Large intestine (tissue), 12 donors: ENCODE measurements at places on chromosomes 12 and 14. TPM values are rescaled to one million over a fixed set of nuclear protein-coding genes. Genes with fewer than 3 reads are reported as not detected.

DNA sequence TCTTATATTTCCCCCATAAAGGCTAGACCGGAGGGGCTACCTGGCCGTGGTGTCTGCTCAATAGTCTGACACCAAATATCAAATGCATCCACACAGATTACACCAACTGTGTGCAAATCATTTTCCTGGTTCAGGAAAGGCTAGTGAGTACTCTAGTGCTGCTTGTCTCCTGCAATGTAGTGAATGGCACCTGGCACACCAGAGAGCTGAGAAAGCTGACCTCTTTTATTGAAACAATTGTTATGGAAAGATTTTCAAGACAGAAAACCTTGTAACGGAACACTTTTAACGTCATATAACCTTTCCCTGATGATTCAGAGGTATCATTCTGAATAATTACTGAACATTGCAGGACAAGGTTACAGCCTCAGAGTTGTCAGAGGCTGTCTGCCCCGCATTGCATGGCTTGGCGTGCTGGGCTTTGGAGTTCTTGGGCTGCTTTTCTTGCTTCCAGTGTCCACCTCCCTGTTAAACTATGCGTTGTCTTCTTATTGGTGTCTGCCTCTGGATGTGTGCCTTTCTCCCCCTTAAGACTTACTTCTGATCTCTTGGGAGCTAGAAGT lies 40.7 kb upstream of the HDAC7 start:
- H3K4me3 ChIP-seq = no peak overlapping the region
- H3K4me1 ChIP-seq = no peaks in the 10 kb centered on the region
- no peaks in the 10 kb centered on the region for H3K27me3 ChIP-seq
- DNase-seq = no peak

CRACR2A gene
- polyA plus RNA-seq = 12.5 TPM

GRCh38 chr12:52372216-52373154 lies 5.2 kb upstream of the KRT85 start:
- DNase-seq = peak; percentile 66
- no peak overlapping the region for H3K27ac ChIP-seq
- H3K36me3 ChIP-seq = no peaks in the 10 kb centered on the region
- H3K27me3 ChIP-seq = peaks cover 9% of the 10 kb centered on the region
- H3K4me3 ChIP-seq = no peak overlapping the region

DNA sequence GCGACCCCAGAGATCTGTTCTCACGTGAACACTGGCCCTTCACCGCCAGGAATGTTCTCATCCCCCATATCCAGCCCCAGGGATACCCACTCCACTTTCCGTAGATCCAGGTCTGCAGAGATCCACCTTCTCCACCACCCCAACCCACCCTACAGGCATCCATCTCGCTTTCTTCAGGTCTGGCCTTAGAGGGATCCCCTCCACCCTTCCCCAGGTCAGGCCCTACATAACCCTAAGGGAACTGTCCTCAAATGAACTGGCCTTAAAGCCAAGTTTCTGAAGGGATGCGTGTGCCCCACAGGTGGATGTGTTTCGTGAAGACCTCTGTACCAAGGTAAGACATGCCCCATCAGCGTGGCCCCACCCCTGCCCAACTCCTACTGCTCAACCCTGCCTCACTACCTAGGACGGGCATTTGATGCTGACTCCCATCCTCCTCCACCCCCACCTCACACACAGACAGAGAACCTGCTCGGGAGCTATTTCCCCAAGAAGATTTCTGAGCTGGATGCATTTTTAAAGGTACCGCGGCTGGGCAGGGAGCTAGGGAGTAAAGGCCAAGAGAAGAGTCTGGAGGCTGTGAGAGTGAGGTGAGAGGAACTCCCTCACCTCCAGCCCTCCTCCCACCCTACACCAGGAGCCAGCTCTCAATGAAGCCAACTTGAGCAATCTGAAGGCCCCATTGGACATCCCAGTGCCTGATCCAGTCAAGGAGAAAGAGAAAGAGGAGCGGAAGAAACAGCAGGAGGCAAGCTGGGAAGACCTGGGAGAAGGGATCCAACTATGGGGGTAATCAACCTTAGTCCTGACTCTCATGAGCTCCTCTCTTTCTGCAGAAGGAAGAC lies 912 bp downstream of the PSME1 start:
- peak overlapping the region; percentile 83 for H3K4me3 ChIP-seq
- no peaks in the 10 kb centered on the region for H3K27me3 ChIP-seq
- peaks cover 33% of the 10 kb centered on the region for H3K4me1 ChIP-seq
- peak overlapping the region; percentile 70 for H3K27ac ChIP-seq
- peaks cover 29% of the 10 kb centered on the region for H3K36me3 ChIP-seq
- DNase-seq = peak; percentile 27

DNA sequence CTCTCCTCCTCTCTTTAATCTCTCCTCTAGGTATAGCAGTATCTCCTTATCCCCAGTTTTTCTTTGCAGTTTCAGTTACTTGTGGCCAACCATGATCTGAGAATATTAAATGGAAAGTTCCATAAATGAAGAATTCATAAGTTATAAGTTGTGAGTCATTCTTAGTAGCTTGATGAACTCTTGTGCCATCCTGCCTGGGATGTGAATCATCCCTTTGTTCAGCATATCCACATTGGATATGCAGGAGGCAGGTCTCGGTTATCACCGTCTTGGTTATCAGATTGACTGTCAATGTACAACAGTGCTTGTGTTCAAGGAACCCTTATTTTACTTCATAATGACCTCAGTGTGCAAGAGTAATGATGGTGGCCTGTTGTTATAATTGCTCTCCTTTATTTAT lies 134.0 kb downstream of the TMEM117 start:
- H3K27ac ChIP-seq = no peak overlapping the region
- DNase-seq = no peak

GRCh38 chr12:54251667-54252284 lies 28.1 kb downstream of the CBX5 start:
- H3K36me3 ChIP-seq = peaks cover 41% of the 10 kb centered on the region
- H3K27me3 ChIP-seq = no peaks in the 10 kb centered on the region
- H3K4me1 ChIP-seq = no peaks in the 10 kb centered on the region
- H3K27ac ChIP-seq = no peak overlapping the region

CFAP54 gene
- 0.46 TPM for polyA plus RNA-seq

PIWIL1 gene
- 0.19 TPM for polyA plus RNA-seq

KLHL33 gene
- polyA plus RNA-seq = 0.64 TPM

- H3K27ac ChIP-seq = no peak overlapping the region
- H3K27me3 ChIP-seq = no peaks in the 10 kb centered on the region
- no peaks in the 10 kb centered on the region for H3K4me1 ChIP-seq
- DNase-seq = no peak
- H3K4me3 ChIP-seq = no peak overlapping the region
These were observed 296.2 kb upstream of the FLRT2 start for GRCh38 chr14:85233756-85234155.

GRCh38 chr12:24681570-24681969 lies 267.3 kb downstream of the BCAT1 start:
- no peaks in the 10 kb centered on the region for H3K4me1 ChIP-seq
- no peaks in the 10 kb centered on the region for H3K36me3 ChIP-seq
- DNase-seq = no peak
- H3K4me3 ChIP-seq = no peak overlapping the region
- no peaks in the 10 kb centered on the region for H3K27me3 ChIP-seq
- no peak overlapping the region for H3K27ac ChIP-seq

CMA1 gene
- polyA plus RNA-seq = not detected

GRCh38 chr12:24933694-24934407 lies 15.1 kb downstream of the BCAT1 start:
- H3K4me1 ChIP-seq = no peaks in the 10 kb centered on the region
- no peak for DNase-seq
- no peak overlapping the region for H3K4me3 ChIP-seq
- no peak overlapping the region for H3K27ac ChIP-seq
- no peaks in the 10 kb centered on the region for H3K27me3 ChIP-seq

- H3K4me1 ChIP-seq = no peaks in the 10 kb centered on the region
- H3K36me3 ChIP-seq = peaks cover 43% of the 10 kb centered on the region
- no peak overlapping the region for H3K27ac ChIP-seq
- DNase-seq = no peak
- H3K27me3 ChIP-seq = no peaks in the 10 kb centered on the region
- no peak overlapping the region for H3K4me3 ChIP-seq
These were observed 75.3 kb downstream of the ACACB start for GRCh38 chr12:109191621-109192250.

DNA sequence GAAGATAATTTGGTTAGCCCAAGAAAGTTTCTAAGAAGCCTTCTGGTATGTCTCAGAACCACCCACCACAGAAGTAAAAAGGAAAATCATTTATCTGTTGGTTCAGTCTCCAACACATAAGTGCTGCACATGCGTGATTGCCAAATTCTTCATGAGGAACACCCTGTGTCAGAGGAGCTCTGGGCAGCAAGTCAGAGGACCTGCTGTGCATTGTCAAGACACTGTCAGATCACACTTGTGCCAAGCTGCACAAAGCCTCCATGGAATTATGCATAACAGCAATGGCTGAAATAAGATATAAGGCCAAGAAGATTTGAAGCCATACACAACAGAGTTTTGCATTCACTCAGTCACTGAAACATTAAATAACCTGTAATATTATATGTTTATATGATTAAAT lies 1304.7 kb upstream of the FLRT2 start:
- H3K27me3 ChIP-seq = no peaks in the 10 kb centered on the region
- H3K4me3 ChIP-seq = no peak overlapping the region
- H3K36me3 ChIP-seq = no peaks in the 10 kb centered on the region
- DNase-seq = peak; percentile 6
- H3K27ac ChIP-seq = no peak overlapping the region

IFNG gene
- polyA plus RNA-seq = 0.13 TPM

GRCh38 chr12:13606290-13606689 lies 375.1 kb downstream of the GRIN2B start:
- no peak for DNase-seq
- no peaks in the 10 kb centered on the region for H3K36me3 ChIP-seq
- H3K4me1 ChIP-seq = no peaks in the 10 kb centered on the region
- H3K4me3 ChIP-seq = no peak overlapping the region
- no peaks in the 10 kb centered on the region for H3K27me3 ChIP-seq

CAPZA3 gene
- polyA plus RNA-seq = 0.04 TPM

DNA sequence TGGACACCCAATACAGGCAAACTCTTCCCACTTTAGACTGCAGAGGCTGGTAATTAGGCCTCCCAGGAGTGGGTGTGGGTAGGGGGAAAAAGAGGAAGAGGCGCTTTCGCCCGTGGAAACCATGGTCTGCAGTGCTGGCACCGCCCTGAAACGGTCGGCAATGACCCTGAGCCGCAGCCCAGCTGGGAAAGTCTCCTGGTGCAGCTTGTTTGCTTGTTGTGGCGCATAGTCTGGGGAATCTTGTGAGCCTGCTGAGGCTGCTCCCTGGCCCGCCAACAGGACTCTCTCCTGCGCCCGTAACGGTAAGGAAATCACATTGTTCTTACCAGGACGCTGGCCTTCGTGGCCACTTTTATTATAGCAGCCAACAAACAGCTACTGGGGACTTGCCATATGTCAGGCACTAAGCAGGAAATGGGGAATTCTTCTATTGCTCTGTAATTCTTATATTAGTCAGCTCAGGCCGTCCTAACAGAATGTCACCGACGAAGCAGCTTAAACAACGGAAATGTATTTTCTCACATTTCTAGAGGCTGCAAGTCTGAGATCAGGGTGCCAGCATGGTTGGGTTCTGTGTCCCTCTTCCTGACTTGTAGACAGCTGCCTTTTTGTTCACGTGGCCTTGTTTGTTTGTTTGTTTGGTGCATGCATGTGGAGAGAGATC lies 52.5 kb upstream of the RIN3 start:
- no peaks in the 10 kb centered on the region for H3K4me1 ChIP-seq
- no peak overlapping the region for H3K27ac ChIP-seq
- H3K36me3 ChIP-seq = no peaks in the 10 kb centered on the region
- DNase-seq = no peak
- no peak overlapping the region for H3K4me3 ChIP-seq

- H3K4me3 ChIP-seq = no peak overlapping the region
- no peaks in the 10 kb centered on the region for H3K4me1 ChIP-seq
- no peaks in the 10 kb centered on the region for H3K36me3 ChIP-seq
- DNase-seq = no peak
- no peak overlapping the region for H3K27ac ChIP-seq
These were observed 123.9 kb downstream of the TMTC2 start for GRCh38 chr12:82810568-82810967.

PTCSC3 gene
- polyA plus RNA-seq = not detected

- no peaks in the 10 kb centered on the region for H3K27me3 ChIP-seq
- peak; percentile 75 for DNase-seq
- H3K4me3 ChIP-seq = peak within 1 kb of the TSS; percentile 64
- peak within 1 kb of the TSS; percentile 98 for H3K27ac ChIP-seq
- H3K4me1 ChIP-seq = peaks cover 22% of the 10 kb centered on the region
These were observed at the start of gene SETD1B for GRCh38 chr12:121803861-121804416. Gene SETD1B, plus strand, starts transcription at chr12:121804009. Its CDS starts 729 bp downstream, at chr12:121804738.

DNA sequence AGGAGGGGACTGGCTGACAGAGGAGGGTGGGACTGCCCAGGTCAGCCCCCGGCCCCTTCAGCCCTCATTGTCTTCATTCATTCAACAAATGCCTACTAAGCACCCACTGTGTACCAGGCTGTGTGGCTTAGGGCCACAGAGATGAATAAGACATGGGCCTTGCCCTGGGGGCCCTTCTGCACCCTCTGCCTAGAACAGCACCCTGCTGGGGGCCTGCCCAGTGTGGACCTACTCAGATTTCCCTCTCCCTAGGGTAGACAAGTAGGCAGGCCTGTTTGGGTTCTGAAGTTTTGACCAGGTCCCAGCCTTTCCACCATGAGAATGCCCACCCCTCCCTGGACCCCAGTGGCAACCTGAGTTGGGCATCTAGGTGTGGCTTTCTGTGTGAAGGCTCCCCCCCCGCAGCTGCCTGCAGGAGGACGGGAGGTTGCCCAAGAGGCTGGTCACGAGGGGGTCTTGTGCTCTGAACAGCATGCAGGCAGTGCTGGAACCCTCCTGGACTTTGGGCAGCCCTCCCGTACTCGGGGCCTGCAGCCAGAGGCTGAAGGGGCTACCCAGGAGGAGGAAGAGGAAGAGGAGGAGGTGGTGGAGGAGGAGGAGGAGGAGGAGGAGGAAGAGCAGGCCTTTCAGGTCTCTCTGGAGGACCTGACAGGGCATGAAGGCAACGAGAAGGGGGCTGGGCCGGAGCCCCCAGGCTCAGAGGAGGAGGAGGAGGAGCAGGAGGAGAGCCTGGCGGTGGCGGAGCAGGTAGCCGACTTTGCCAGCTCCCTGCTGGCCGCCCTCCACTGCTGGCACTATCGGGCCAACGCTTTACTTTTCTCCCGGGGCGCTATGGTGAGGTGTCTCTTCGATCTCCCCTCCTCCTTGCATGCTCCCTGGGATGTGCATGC lies 33.4 kb downstream of the PLEKHG3 start:
- no peaks in the 10 kb centered on the region for H3K27me3 ChIP-seq
- H3K27ac ChIP-seq = peak overlapping the region; percentile 78
- no peak overlapping the region for H3K4me3 ChIP-seq

MEG3 gene
- 248 TPM for polyA plus RNA-seq

DLK1 gene
- 25.2 TPM for polyA plus RNA-seq

TMEM63C gene
- polyA plus RNA-seq = 7.7 TPM

DNA sequence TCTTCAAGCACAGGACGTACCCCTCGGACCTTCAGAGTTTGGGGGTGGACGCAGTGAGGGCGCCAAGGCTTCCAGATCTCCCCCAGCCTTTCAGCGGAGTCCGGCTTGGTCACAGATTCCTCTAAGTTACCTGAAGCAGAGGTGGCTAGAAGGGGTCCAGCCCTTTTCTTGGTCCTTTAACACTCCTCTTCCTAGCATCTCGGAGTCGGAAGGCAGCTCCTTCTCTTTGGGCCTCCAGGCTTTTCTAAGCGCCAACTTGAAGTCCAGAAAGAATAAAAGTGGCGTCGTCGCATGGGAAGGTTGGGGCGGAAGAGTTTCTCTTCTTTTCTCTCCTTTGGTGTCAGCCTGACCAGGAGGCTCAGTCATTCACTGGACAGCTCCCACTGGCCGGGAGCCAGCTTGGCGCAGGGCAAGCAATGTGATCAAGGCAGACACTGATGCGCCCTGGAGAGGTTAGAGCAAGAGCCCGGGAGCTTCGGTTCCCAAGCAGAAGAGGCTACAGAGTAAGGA lies 9.6 kb downstream of the OR6S1 start:
- H3K27ac ChIP-seq = no peak overlapping the region
- DNase-seq = no peak
- H3K27me3 ChIP-seq = peaks cover 41% of the 10 kb centered on the region

GRIP1 gene
- polyA plus RNA-seq = 6.7 TPM

TAS2R19 gene
- 0.87 TPM for polyA plus RNA-seq
